ENCODE measurements at places on chromosomes 6 and 20.
A peak's percentile ranks its signal among the peaks of the same experiment; 100 is the strongest.

DNA sequence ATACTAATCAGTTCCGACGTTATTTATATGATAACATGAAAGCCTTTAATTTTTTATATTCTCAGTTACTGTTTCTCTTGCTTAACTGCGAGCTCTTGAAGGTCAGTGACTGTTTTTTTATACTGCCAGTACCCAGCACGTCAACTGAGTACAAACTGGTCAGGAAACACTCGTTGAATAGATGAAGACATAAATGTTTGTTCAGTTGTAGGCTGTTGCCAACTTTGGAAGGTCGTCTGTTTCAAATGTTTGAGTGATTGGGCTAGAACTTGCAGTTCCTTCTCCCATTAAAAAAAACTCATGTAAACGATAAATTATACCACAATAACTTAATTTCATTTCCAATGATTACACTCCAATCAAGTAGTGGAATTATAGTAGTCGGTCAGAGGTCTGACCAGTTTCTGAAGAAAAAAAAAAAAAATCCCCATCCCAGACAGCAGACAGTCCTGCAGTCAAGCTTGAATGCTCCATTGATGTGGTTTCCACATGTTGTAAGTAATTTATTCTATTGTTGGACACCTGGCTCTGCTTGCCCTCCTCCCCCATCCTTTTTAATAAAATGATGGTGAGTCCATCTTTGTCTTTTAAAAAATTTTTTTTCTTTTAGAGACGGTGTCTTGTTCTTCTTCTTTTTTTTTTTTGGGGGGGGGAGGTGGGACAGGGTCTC, 81.1 kb downstream of the SASH1 start:
- peak; percentile 17 for DNase-seq

- no peak for DNase-seq
Measured at GRCh38 chr6:48747040-48747439, 636.0 kb upstream of the PTCHD4 start.

GRCh38 chr6:92559003-92559402, 860.4 kb downstream of the EPHA7 start:
- no peak for DNase-seq

- no peak for DNase-seq
Measured at GRCh38 chr20:62740286-62741141, 31.9 kb downstream of the NTSR1 start.

DNA sequence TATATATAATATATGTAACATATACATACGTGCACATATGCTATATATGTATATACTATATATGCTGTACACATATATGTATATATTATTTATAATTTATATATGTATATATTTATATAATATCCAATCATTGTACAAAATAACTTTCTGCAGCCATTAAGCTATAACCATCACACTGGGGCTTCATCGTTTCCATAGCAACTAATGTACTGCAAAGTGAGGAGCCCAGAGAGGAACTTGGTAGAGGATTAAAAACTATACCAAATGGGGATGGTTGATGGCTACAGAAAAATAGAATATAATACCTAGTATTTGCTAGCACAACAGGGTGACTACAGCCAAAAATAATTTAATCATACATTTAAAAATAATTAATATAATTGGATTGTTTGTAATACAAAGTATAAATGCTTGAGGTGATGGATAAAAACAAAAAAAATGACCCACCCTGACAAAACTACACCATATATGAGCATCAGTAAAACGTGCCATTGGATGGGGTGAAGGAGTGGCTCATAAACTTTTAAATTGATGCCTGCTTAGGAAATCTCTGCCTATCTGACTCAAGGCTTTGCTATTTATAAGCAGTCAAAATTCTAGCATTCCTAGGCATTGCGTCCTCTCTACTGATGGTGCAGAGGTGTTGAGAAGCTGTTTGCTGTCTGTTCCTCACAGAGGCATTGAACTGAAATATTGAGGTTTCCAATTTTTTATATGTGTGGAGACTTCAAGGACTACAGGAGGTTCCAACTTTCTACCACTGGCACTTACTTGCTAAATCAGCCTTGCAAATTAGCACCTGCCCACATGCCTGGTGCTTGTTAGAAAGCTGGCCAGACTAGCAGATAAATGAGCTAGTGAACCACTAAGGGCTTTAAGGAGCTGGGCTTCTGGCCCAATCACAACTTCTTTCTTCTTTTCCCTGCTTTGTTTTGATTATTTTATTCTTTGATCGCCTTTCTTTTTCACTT, 190.1 kb downstream of the SCP2D1 start:
- DNase-seq, result no peak

DNA sequence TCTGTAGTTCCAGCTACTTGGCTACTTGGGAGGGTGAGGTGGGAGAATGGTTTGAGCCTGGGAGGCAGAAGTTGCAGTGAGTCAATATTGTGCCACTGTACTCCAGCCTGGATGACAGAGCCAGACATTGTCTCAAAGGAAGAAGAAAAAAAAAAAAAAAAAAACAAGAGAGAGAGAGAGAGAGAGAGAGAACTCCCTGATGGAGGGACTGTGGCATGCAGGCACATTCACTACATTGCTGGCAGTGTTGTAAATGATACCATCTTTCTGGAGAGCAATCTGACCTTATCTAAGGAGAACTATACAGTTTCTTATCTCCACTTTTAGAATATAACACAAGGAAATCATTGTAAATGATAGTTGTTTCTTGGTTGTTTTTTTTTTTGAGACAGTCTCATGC, 85.1 kb downstream of the MDN1 start:
- DNase-seq, result no peak

GRCh38 chr6:35048631-35049083, 92.5 kb downstream of the TCP11 start:
- no peak for DNase-seq

DNA sequence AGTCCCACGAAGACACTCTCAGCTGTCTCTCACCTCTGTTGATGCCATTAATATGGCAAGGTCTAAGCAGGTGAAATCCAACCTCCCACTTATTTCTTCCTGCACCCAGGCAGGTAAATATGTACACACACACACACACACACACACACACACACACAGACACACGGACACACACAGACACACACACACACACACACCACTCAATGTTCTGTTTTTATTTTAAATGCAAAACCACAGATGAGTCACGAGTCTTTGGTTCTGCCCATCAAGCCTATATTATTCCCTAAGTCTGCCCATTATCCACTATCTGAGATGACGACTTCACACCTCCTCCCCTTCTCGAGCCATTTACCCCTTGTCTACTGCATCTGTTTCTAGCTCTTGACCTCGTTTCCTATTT, 344.7 kb downstream of the CDH26 start:
- no peak for DNase-seq

DNA sequence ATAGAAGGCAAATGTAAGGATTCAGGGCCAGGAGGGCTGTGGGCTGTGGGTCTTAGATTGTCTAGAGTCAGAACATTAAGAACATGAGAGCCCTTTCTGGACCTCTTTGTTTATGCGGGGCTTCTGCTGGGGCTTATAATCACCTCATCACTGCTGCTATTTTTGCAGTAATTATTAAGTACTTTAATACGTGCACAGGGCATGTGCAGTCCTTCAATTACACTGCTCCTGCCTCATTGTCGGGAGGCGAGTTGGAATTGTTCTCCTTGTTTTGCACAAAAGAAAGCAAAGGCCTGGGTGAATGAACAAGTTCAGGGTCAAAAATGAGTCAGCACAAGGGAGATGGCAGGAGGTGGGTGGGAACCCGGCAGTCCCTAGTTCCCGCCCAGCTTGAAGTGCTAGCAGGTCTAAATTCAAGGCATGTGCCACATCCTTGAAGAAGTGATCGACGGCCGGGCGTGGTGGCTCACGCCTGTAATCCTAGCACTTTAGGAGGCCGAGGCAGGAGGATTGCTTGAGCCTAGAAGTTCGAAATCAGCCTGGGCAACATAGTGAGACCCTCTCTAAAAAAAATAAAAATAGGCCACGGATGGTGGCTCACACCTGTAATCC, 34.4 kb upstream of the PTPN1 start:
- no peak for DNase-seq

DNA sequence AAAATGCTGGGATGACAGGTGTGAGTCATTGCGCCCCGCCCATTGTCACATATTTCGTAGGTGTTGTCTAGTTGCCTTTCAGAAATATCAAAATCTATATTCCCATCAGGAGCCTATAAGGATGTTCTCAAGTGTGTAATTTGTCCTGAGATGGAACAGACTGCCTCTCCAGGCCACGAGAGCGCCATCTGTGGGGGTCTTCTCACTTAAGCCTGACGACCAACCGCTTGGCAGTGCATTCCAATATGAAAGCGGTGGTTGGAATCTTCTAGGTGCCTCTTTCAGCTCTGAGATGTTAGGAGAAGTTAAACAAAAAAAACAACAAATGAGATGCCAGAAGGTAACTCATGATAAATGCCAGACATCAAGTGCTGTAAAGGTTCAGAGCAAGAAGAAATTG, 488.5 kb downstream of the QKI start:
- DNase-seq, result no peak

GRCh38 chr6:148840256-148840655, 93.4 kb downstream of the UST start:
- no peak for DNase-seq

DNA sequence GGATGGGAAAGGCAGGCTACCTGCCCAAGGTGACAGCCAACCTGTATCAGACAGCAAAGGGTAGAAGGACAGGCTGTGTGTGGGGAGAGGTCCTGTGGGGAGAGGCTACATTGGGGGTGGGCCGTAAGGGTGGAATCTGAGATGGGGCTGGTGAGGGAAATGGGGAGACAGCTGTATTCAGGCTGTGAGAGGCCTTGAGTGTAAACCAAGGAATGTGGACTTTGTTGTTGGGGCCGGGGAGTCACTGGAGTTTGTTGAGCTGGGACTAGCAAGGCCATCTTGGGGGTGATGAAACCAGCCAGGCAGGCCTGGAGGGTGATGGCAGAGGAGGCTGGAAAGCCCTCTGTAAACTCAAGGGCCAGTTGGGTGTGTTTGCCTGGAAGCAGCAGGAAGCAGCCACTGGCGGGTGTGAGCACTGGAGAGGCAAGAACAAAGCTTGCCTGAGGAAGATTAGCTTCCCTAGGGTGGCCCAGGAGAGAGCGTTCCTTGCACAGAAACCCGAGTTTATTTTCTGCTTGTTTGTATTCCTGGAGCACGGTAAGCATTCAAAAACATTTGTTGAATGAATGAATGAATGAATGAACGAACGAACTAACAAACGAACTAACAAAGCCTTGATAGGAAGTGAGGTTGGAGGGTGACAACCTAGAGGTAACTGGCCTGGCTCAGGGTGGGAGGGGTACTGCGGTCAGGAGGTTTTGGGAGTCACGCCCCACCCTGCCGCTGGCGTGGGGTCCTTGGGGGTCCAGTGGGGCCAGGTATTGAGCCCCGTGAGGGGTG, 18.9 kb downstream of the TTBK1 start:
- DNase-seq, result no peak

GRCh38 chr6:137921823-137922222, 54.8 kb downstream of the TNFAIP3 start:
- DNase-seq, result no peak

DNA sequence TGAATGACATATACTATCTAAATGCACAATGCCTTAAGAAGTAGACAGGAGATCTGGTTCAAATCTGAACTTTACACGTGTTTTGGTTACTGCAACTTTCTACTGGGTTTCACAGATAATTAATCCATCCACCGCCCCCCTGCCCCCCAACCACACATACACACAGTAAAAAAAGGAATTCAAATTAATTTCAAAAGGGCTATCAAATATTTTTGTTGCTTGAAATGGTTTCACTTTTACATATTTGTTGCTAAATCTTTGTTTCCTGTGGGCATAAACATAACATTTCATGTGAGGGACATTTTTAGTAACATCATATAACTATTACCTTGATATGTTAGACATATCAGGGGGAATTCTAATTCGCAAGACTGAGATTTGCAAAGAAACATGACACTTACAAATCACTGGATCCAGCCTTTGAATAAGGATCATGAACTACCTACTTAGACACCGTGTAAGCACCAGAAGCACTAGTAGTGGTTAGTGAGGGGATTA, 7.5 kb downstream of the NEDD9 start:
- no peak for DNase-seq

GRCh38 chr6:122696079-122696478, 83.4 kb upstream of the FABP7 start:
- DNase-seq, result no peak

GRCh38 chr20:32112841-32113240, 3.3 kb downstream of the TM9SF4 start:
- no peak for DNase-seq

DNA sequence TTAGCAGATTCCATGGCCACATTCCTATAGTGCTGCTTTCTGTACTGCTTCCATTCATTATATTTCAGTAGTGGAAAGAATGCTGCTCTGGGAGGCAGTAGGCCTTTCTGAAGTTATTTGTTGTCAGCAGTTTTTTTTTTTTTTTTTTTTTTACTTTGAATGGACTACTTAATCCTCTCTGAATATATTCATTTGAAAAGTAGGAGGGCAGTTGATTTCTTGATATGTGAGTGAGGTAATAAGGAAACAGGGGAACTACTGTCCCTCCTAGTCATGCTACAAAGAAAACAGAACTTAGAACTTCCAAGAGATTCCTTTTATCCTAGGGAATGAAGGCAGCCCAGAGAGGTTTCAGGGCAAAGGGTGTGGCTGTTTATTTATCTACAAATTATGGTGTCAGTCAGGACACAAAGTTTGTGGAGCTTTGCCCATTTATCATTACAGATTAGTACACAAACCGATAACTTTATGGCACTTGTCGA, 155.9 kb downstream of the JARID2 start:
- no peak for DNase-seq

DNA sequence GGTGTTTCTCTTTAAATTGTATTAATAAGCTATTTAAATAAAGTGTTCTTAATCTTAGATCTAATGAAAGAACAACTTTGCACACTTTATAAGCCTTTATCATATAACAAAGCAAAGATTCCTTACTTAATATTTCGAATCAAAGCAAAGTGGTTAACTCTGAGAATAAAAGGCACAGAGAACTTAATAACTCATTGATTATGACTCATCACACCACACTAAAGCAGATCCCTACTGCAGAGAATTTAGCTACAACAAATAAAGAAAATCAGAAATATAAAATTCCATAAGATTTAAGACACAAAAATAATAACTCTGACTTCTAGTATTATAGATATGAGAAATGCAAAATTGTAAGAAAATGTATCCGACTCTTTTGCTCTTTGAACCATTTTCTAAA, 135.6 kb upstream of the RUNX2 start:
- no peak for DNase-seq

DNA sequence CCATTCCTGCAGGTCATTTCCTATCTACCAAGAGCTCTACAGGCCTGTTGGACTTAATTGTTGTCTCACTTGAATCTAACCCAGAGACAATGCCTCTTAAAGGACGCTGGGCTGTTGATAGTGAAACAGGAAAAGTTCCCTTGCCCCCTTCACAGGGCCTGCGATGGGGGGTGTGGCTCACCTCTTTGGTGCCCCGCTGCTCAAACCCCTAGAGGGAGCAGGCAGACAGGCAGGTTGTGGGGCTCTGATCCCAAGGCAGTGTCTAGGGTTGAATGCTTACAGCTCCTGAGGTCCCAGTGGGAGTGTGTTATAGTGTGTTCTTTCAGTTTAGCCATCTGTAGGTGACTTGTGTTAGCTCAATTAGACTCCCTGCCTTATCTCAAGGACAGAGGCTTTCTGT, 68.0 kb downstream of the OTOR start:
- DNase-seq, result no peak

- DNase-seq, result no peak
Measured at GRCh38 chr6:146901940-146902816, 302.0 kb upstream of the STXBP5 start.

Data from NCI-H2081 treated with DMSO at 0.1 percent for 48 hours (cell line).